ENCODE measurements at places on chromosomes 11 and 22. TPM values are rescaled to one million over a fixed set of nuclear protein-coding genes. Genes with fewer than 3 reads are reported as not detected.

DNA sequence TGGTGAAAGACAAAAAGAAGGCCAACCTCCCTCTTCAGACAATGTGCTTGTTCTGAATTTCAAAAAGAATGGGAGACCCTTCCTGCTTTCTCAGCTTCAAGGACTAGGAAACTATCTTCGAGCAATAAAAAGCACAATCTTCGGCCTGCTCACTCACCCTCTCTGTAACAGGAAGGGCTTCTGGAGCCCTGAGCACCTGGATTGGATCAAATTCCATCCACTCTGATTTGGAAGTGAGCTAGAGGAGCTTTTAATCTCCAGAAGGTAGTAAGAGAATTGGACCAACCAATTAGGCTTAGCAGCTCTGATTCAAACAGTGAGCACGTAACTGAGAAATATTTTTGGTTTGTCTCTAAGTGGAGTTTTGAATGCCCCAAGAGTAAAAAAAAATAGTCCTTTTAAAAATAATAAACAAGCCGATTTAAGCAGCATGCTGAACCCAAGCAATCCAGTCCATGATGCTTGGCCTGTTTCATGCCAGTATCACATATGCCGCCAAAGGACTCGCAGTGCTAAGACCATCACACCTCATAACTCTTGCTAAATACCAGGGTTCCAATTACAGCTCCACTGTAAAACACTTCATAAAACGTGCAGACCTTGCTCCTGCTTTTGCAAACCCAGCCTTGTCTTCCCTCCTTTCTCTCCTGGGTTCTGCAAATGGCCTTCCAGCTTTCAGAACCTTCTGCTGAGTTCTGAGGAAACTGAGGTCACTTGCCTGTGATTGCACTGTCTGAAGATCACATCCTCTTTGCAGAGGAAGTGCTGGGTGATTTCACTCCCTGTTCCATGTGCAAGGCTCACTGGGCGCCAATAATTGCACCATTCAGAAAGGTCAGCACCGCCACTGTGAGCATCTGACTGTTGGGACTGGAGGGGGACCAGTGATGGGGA is 74.4 kb downstream of the SLC1A2 start:
- no peak for DNase-seq

DNA sequence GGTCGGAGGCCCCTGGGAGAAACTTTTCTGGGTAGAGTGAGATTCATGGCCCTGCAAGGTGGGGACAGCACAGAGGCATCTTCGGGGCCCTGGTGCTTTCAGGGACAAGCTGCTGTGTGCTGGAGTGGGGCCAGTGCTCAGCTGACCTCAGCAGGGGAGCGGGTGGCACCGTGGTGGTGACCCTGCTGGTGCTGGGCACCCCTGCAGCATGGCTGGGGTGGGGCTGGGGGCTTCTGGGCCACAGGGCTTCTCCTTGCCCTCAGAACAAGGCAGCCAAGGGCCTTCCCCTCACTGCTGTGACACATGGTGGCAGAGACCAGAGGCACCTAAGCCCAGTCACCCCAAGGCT is 24.9 kb upstream of the GNB1L start:
- DNase-seq = no peak

HIC2 gene
- total RNA-seq = 8.2 TPM

GRCh38 chr11:22163394-22163797 is 29.5 kb upstream of the ANO5 start:
- DNase-seq = no peak

DNA sequence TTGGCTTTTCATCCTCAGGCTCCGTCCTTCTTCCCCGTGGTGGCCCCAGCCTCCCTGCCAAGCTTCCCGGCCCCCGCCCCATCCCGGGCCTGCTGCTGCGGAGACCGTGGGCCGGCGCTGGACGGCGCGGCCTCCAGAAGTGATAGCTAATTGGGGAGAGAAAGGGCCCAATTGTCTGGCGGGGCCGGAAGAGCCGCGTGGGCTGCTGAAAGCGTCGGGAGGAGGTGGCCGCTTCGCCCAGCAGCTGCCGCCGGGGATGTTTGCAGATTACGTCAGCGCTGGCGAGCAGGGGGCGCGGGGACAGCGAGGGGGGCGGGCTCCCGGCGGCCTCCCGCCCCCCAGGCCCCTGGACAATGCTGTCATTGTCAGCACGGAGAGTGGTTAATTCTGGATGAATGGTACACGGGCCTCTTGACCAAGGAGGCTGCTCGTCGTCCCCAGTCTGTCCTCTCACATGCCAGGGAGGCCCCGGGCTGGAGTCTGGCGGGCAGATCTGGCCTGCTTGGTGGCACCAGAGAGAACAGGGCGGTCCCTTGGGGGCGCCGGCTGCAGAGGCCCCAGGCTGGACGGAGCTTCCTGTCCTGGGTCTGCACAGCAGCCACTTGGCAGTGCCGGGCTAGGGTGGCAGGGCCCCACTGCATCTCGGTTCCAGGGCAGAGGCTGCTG is 1.6 kb downstream of the SMIM38 start:
- no peak for DNase-seq

- no peak for DNase-seq
Observed at GRCh38 chr11:61164606-61165424, 3.6 kb upstream of the VPS37C start.

DNA sequence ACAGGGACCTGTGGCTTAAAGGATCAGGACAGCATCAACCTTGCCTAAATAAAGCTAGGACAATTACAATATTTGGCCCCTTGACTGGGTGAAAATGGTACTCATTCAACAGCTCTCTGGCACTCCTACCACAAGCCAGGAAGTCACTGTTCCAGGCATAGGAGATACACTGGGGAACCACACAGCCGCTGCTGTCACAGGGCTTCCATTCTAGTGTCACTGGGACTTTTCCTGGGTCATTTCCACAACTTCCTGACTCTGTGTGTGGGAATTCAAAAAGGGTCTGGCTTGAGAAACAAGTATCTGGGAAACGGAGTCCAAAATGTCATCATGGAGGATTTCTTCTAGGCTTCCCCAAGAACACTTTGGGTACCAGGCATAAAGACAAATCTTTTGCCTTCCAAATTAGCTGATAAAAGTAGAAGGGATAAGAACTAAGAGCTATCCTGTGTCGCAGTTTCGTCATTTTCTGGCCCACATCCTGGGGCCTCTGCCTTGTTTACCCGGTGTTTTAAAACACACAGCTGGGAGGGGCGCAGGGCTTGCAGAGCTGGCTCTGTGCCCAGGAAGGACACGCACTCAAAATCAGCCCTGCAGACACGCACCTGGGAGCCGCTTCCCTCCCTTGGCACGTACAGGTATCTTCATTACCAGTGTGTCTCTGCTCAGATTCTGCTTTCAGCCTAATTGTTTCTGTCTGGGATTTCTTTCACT is 38.0 kb downstream of the TMEM45B start:
- peak; percentile 25 for DNase-seq

DNA sequence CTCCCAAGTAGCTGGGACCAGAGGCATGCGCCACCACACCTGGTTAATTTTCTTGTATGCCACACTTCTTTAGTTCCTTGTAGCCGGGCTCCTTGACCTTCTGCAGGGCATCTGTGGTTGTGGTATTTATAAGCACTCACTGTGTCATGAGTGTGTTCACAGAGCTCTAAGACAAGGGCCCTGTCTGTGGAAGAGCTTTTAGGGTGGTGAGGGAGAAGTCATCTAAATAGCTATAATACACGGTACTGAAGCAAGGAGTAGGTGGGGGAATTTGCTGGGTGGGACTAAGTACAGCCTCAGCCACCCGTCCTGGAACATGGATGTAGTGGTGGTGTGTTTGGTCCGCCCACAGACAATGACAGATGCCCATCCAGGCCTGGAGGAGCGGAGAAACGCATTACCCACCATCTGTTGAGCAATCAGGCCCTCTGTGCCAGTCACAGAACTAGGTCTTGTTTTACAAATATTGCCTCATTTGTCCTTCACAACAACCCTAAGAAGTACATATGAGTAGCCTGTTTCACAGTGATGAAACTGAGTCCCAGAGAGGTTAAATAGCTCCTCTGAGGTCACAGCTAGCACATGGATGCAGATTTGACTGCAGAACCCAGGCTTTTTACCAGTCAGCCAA is 10.1 kb downstream of the ACO2 start:
- DNase-seq = no peak

SCGB1D2 gene
- not detected for total RNA-seq

DNA sequence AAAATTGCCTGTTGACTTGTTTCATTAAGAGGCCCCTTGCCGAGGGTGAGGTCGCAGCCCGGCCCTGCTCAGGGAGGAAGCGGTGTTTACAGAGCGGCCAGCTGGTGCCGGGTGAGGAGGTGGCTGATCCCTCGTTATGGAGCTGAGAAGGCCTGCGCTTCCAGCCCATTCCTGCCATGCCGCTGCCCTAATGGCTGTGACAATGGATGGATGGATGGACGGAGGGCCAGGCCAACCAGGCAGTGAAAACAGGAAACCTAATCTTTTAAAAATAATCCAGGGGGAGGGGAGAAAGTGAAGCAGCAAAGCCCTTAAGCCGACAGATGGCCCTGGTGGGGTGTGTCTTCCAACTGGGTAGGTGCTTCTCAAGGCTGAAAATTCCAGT is 38.5 kb downstream of the BCR start:
- DNase-seq = no peak

RAB38 gene
- total RNA-seq = 2.8 TPM

- no peak for DNase-seq
Observed at GRCh38 chr22:33188326-33188725, 130.1 kb upstream of the SYN3 start.

DDX25 gene
- total RNA-seq = not detected

MIF gene
- total RNA-seq = 1,172 TPM
